ENCODE measurements at places on chromosomes 12 and 14.

DNA sequence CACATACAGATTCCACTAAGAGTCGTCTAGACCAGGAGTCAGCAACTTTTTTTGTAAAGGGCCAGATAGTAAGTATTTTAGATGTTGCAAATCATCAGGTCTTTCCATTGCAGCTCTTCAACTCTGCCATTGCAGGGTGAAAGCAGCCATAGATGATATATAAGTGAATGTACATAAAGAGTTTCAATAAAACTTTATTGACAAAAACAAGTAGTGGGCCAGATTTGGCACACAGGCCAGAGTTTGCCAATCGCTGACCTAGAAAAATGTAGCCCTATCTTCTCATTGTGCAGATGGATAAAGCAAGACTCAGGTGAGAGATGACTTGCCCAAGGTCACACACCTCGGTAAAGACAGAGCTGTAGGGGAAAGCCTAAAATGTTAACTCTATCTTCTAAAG lies 474.7 kb downstream of the MED13L start:
- DNase-seq: no peak

- no peak for DNase-seq
Observed at GRCh38 chr12:15649347-15649746, 139.8 kb downstream of the EPS8 start.

DNA sequence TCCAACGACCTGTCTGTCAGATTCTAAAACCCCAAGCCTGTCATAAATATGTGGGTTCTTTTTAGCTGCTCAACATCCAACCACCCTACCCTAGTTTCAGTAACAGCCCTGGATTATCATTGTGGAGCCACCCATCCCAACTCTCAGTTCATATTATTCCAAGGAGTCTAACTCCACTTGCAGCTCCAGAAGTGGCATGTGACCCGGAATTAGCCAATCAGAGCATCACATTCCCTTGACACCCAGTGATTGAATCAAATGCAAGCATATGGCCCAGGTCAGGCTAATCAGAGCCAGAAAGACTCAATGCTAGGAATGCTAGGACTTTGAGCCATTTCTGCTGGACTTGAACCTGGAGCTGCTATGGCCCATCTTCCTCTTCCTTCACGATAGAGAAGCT lies 17.1 kb upstream of the HSP90B1 start:
- no peak for DNase-seq

DNA sequence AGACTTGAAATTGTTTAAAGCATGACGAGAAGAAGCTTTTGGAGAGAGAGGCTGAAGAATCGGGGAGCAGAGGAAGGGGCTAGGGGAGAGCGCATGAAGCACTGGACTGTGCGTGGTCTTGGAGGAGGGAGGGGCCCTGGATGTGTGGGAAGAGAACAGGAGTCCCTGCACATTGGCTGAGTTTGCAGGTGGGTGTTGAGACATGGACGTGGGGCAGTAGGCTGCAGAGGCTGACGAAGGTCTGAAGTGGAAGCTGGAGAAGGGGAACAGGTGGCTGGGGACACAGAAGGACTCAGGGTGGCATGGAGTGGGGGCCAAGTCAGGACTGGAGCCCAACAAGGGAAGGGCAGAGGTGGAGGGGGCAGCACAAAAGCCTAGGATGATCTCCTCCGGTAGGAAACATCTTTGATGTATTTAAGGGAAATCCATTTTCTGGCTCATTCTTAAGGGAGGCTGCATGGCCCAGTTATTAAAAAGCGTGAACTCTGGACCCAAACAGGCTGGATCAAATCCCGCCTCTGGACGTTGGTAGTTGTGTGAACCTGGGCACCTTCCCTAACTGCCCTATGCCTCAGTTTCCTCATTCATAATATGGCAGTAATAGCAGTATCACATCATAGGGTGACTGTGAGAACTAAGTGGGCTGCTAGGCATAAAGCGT lies 29.0 kb downstream of the ADGRD1 start:
- no peak for DNase-seq

DNA sequence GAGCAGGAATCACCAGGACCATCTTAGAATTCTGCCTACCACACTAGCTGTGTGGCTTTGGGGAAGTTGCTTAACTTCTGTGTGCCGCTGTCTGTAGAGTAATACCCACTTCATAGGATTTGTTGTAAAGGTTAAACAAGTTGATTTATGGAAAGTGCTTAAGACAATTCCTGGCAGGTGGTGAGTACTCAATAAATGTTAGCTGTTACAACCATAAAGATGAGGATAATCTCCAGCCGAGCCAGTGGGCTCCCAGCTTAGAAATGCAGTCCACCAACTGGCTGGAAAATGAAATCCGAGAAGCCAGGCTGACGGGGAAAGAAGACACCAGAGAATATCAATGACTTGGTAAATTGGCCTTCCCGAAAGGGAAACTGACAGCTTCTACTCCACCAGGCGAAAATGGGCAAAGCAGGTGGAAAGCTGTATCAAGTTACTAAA lies 173.5 kb downstream of the CHST11 start:
- no peak for DNase-seq

- DNase-seq: no peak
Observed at GRCh38 chr12:32702946-32703345, 23.8 kb downstream of the DNM1L start.

GRCh38 chr14:68780358-68781160 lies 12.3 kb downstream of the ZFP36L1 start:
- DNase-seq: peak; percentile 59

GRCh38 chr12:127278351-127278750 lies 988.6 kb upstream of the TMEM132C start:
- no peak for DNase-seq

GRCh38 chr12:43241986-43242385 lies 310.0 kb downstream of the ADAMTS20 start:
- DNase-seq: no peak

GRCh38 chr12:122729583-122730214 lies 945 bp downstream of the HCAR1 start:
- DNase-seq: no peak

DNA sequence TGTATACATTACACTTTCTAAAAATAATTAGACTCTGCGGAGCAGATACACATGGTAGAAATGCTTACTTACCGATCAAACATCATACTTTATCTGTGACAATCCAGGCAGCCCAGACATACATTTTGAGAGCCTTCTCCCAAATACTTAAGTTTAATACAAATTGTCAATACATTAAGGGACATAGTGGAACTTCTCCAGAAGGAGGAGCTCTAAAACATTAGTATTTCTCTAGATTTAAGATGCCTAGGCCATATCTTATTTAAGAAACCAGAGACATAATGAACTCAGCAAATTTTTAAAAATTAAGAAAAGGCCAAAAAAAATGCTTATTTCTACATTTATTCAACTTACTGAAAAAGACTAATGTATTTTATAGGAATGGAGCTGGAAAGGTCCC lies 16.1 kb downstream of the ACSM4 start:
- DNase-seq: no peak

- no peak for DNase-seq
Observed at GRCh38 chr12:110093631-110094311, 30.4 kb upstream of the IFT81 start.

GRCh38 chr12:3580094-3580749 lies 89.2 kb downstream of the PRMT8 start:
- DNase-seq: no peak

- no peak for DNase-seq
Observed at GRCh38 chr14:52080808-52081755, 12.2 kb upstream of the NID2 start.

DNA sequence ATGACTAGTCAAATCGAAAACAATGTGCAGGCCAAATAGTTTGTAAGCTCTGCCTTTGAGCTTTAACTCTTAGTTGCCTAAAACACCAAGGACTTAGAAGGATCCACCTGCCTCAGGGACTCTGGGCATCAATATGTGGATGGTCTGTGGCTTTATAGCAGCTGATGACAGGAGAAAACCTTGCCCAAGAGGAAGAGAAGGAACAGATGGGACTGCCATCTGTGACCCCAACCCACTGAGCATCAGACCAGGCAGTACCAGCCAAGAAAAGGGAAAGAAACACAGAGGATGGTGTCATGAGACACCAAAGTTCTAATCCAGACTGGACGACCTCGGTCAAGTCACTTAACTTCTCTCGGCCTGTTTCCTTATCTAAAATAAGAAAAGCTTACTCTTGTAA lies 12.7 kb downstream of the TGFB3 start:
- DNase-seq: no peak

- DNase-seq: no peak
Observed at GRCh38 chr12:5008661-5009060, 35.0 kb upstream of the KCNA5 start.

DNA sequence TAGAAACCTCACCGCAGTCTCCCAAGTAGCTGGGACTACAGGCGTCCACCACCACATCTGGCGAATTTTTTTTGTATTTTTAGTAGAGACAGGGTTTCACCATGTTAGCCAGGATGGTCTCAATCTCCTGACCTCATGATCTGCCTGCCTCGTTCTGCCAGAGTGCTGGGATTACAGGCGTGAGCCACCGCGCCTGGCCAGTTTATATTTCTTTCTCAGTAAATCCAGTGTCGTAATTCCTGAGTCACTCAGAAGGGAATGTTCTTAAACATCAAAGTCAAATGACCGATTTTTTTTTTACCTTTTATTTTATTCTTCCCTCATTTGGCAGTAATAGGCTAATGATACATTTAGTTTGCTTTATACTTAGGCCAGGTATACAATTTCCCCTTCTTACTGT lies 80.5 kb downstream of the FBXO33 start:
- DNase-seq: no peak

GRCh38 chr12:6548966-6549683 lies 6.7 kb downstream of the IFFO1 start:
- no peak for DNase-seq

DNA sequence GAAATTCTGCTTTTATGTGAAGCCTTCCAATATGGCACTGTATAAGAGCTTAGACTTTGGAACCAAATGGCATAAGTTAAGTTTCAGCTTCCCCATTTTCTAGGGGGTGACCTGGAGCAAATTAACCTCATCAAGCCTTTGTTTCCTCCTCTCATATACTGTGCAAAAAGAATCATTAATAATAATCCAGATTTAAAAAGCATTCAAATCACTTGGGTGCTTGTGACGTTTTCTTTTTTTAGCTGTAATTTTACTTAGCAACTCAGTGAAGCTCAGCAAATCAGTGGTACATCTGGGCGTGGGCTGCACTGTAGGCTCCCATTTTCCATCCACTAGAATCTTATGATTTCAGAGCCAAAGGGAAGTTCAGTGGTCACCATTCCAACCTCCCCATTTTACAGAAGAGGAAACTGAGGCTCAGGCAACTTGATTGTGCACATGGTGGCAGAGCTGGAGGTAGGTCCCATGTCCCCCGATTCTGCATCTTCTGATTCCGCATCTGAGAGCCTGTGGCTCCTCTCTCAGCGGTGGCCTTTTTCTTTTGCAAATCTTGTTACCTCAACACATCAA lies 131.2 kb downstream of the SNAPC1 start:
- DNase-seq: no peak

DNA sequence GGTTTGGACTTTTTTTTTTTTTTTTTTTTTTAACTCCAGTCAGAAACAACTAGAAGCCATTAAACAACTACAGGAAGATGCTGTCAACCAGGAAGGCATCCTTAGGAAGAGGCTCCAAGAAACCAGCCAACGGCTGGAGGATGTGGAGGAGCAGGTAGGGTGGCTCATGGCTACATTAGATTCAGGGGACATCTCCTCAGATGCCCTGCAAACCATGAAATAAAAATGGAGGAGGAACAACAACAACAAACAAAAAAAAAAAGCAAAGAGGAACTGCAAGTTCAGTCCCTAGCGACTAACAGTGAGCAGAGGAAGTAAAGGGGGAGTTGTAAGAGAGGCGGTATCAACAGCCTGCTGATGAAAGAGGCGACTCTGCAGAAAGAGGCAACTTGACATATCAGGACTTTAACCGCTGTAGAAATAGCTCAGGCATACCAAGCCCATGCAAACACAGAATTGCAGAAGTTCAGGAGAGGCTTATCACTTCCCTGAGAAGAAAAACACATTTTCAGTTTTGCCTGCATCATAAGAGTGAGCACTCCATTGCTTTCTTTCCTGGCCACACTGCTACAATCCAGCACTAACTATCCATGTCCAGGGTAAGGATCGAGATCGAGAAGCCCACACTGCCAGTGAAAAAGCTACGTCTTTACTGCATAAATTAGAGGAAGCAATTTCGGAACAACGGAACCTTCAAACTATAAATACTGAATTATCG lies 103.5 kb upstream of the BCAT1 start:
- DNase-seq: no peak

DNA sequence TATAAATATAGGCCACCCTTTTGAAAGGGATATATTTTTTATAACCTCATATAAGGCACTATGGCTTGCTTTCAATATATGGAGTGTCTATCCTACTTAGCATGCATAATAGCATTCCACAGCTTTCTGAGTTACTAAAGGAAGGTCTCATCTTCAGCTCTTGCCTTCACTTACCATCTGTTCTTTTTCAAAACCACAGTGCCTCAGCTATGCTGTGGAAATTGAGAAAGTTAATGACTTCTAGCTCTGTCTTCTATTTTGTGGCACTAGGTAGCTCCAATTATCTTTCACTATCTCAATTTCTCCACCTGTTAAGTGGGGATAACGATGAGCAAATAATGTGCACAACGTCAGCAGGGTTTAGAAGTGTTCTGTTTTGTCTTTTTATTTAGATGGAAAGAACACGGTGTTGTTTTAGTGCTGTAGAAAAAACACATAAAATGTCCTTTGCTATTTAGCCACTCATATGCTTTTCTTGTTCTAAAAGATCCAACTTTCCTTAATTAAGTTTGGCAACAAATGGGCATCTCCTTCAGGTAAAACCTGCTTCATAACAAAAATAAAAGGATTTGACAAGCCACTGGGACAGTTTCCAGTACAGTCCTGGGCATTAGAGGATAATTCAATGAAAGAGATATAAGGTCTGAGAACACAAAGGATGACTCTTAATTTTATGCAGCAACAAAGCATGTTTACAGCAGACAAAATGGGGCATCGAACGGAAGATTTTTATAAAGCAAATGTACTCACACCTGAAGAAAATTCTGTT lies 462.0 kb upstream of the SYT1 start:
- no peak for DNase-seq

GRCh38 chr14:104784846-104785707 lies 10.5 kb downstream of the AKT1 start:
- DNase-seq: no peak

DNA sequence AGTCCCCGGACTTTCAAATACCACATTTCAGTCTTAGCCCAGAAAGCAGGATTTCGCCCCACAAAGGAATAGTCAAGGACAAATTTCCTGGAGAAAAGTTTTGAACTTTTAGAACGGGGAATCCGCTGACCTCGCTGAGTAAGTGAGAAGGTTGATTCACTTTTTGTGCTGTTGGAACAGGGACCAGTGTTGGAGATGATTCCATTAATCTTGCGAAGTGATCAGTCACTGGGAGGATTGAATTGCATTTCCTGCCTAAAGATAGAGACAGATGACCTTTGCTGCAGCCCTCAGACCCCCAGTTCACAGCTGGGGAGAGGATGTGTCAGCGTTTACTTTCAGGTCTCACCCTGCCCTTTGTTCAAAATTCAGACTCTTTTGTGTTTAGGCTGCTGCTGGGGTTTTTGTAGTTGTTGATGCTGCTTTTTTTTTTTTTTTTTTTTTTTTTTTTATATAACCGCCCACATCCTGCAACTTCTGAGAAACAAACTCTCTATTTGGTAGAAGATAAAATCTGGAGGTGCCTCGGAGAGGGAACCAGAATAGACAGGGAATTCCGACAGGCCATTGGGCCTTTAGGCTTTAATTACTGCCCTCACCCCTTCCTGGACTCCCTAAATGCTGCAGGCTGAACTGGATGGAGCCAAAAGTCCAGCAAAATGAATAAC lies 9.8 kb upstream of the KDM2B start:
- no peak for DNase-seq
